ENCODE measurements at places on chromosomes 3 and 15. TPM values are rescaled to one million over a fixed set of nuclear protein-coding genes. Genes with fewer than 3 reads are reported as not detected.

GRCh38 chr3:132926098-132926497 is 112.1 kb upstream of the TMEM108 start:
- no peak for DNase-seq

DNA sequence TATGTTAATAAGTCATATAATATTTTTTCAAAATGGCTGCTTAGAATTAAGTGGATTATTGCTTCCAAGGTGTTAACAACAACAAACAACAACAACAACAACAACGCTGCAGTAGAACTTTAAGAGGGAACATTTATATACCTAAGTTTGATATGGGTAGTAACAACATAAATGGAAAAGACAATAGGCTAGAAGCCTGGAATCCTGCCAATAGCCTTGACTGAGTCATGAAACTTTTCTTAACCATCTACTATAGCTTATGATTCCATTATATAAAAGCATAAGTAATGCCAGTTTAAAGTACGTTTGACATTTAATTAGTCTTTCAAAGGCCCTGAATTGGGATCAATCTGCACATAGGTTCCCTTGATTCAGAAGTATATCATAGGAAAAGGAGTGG is 31.2 kb downstream of the SATB1 start:
- DNase-seq = no peak

Gene ASB14
- total RNA-seq = not detected

Gene HESX1
- 0.14 TPM for total RNA-seq

Gene SST
- not detected for total RNA-seq

- DNase-seq = no peak
Measured at GRCh38 chr15:68284616-68285258, 7.2 kb downstream of the FEM1B start.
